Activated naive CD4-positive, alpha-beta T cell treated with anti-CD3 and anti-CD28 coated beads, Interleukin-2, amount 50 U/mL, for 72 hours (primary cell): ENCODE measurements at places on chromosomes 12 and 14.

DNA sequence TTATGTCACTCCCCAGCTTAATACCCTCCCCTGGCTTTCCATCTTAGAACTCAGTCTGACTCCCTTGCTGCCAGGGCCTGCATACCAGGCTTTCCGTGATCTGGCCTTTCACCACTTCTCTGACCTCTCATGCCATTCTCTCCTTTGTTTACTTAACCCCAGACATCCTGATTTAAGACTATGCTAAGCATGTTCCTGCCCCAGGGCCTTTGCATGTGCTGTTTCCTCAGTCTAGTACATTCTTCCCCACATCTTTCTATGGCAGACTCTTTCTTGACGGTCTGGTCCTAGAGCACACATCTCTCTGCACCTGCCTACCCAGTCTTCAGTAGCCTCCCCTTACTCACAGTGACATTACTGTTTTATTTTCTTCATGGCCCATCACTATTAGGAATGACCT lies 42.2 kb downstream of the PLXNC1 start:
- DNase-seq, result no peak

DNA sequence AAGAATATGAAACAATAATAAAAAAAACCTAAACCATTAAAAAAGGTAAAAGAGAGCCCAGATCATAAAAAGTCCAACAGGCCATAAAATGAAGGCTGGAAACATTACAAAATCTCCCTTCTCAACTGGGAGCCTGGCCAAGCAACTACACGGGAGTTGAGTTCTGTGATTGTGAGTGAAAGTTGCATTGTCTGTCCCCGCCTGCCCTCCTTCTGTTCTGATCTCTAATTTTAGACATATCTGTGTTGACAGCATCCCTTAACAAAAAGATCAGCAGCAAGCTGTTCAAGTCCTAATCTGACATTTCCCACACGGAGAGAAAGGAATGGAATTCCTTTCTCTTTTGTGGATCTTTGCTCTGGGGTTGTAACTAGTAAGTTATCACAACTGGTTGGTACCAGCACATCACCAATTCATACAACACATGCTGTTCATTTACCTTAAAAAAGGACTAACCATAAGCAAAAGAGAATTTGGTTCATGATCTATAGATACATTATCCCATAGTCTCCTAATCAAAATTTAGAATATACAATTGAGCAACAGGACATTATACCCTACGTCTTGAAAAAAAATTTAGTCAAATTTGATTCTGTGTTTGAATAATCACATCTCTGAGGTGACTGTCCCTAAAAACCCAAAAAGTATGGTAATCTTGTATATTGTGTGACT lies 205.1 kb upstream of the GZMB start:
- no peak for DNase-seq

DNA sequence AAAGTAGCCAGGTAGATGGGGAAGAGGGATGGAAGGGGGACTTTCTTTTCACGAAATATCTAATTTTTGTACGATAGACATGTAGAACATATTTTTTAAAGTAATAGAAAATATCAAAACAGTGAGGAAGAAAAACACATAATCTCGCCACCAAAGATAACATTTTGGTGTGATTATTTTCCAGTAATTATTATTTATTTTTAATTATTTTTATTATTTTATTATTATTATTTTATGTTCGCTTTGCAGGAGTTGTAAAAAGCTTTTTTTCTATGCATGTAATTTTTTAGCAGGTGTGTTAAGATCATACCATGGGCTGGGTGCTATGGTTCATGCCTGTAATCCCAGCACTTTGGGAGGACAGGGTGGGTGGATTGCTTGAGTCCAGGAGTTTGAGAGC lies 85.6 kb upstream of the CCND2 start:
- no peak for DNase-seq

- no peak for DNase-seq
These were observed 235.5 kb upstream of the NOS1 start for GRCh38 chr12:117596968-117597367.

- no peak for DNase-seq
These were observed 10.8 kb upstream of the AQP2 start for GRCh38 chr12:49939707-49940106.

GRCh38 chr12:57086493-57087009 lies 2.4 kb upstream of the NAB2 start:
- DNase-seq, result no peak

DNA sequence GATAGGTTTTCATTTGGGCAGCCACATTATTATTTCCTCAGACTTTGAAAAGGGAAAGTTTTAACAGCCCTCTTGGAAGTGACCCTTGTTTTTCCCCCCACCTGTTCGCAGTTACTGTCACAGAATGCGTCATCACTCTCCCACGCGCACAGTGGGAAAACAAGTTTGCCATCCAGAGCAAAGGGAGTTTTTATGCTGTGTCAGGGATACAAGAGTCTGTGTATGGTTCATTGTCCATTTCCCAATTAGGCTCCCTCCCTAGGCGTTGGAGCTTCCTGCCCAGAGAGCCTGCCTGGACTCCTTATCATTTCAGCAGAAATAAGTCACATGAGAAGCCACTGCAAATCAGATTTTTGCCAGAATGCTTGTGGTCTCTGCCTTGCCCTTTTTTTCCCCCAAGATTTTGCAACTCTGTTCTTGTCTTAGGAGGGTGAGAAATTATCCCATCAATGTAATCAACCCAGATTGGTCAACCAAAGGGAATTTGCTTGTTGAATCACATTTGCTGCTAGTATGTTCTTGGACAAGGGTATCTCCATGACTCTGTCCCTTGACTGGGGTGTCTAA lies 104.1 kb downstream of the IGF1 start:
- DNase-seq, result no peak

- no peak for DNase-seq
These were observed 78.7 kb downstream of the STXBP6 start for GRCh38 chr14:24971255-24971654.

GRCh38 chr12:101650346-101651117 lies 46.9 kb upstream of the CHPT1 start:
- DNase-seq, result no peak

GRCh38 chr12:104788840-104789271 lies 169.2 kb downstream of the SLC41A2 start:
- DNase-seq, result no peak

DNA sequence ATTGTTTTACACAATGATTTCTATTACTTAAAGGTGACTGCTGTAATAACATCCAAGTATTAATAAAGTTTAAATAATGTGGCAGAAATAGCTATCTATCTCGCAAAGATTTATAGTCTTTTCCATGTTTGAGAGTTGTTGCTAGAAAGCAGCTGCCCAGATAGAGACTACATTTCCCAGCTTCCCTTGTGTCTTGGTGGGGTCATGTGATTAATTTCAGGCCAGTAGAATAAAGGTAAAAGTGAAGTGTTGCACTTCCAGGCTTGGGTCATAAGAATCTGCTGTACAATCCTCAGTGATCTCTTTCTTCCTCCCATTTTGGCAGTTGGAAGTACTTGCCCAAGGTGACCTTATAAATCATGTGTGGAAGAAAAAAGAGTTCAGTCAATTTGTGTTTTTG lies 449.7 kb upstream of the USP15 start:
- no peak for DNase-seq

DNA sequence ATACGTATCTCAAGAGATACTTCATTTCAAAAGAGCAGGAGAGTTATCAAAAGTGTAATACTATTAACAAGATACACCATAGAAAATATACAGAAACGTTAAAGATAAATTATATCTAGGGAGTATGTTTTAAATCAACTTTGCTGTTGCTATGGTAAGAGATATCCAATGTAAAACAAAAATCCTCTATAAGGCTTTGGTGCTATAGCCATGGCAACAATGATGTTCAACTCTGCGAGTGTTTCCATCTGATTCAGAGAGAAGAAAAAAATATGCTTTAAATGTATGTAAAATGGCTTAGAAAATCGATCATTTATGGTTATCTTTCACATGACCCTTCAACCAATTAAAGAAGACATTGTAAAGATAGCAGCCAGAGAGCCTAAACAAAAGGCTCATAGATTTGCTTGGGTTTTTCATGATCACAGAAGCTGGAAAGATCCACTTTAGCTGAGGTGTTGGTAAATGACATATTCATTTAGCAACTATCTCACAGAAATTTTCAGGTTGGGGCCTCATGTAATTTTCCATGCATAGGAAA lies 387.0 kb upstream of the GARIN6 start:
- DNase-seq, result no peak

GRCh38 chr12:10941916-10942607 lies 3.0 kb upstream of the TAS2R14 start:
- no peak for DNase-seq

DNA sequence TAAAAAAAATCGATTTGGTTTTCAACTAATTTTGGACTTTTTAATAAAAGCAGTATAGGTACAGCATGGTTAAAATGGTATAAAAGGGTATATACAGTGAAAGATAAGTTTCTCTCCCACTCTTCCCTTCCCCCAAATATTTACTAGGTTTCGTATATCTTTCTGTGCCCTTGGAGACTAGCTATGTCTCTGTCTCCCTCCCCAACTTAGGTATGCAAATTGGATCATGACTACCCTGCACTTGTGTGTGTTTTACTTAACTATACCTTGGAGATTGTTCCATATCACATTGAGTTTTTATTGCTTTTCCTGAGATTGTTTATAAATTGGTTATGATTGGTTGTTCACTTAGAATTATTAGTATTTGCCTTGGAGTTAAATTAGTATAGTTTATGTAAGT lies 19.4 kb downstream of the AEBP2 start:
- no peak for DNase-seq

GRCh38 chr14:58541633-58542022 lies 96.1 kb upstream of the DACT1 start:
- no peak for DNase-seq

GRCh38 chr14:61196034-61196433 lies 85.1 kb downstream of the TMEM30B start:
- no peak for DNase-seq

GRCh38 chr12:104243551-104243950 lies 28.0 kb downstream of the TXNRD1 start:
- no peak for DNase-seq

GRCh38 chr14:95533822-95534221 lies 1.0 kb upstream of the GLRX5 start:
- DNase-seq, result no peak

GRCh38 chr12:78898416-78898815 lies 33.8 kb downstream of the SYT1 start:
- DNase-seq, result no peak

DNA sequence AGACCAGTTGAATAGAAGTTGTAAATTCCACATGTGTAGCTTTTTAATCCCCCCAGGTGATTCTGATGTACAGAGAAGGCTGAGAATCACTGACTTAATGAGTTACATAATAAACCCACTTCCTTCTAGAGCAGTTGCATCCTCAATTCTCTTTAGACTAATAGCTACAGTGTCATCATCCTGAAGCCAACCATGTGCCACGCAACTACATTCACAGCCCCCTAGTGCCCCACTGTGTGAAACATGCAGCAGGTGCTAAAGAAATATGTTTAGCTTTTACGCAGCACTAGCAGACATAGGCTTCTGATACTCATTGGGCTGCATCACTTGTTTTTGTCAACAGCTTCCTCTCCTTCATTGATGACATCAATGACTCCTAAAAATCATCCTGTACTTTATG lies 1168.3 kb downstream of the BCL11B start:
- DNase-seq, result no peak

- DNase-seq, result no peak
These were observed 9.7 kb upstream of the TUBA1A start for GRCh38 chr12:49198431-49199155.

DNA sequence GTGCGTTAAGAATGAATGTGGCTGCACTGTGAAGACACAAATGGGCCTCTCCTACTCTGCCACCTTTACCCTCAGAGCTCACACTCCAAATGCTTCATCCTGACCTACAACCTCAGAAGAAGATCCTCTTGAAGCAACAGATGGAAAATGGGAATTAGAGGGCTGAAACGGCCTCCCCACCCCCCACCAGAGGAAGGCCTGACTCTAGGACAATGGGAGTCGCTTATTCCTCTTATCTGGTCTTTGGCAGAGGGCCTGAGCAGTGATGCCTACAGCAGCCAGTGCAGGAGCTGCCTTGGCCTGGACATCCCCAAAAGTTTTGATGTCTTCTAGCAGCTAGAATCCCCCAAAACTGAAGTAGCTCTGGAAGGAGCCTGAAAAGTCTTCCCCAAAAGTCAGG lies 29.2 kb downstream of the BTBD7 start:
- no peak for DNase-seq

GRCh38 chr14:63174760-63175191 lies 29.5 kb upstream of the RHOJ start:
- no peak for DNase-seq

GRCh38 chr14:50344116-50344775 lies 32.1 kb downstream of the DMAC2L start:
- DNase-seq, result peak; percentile 88

DNA sequence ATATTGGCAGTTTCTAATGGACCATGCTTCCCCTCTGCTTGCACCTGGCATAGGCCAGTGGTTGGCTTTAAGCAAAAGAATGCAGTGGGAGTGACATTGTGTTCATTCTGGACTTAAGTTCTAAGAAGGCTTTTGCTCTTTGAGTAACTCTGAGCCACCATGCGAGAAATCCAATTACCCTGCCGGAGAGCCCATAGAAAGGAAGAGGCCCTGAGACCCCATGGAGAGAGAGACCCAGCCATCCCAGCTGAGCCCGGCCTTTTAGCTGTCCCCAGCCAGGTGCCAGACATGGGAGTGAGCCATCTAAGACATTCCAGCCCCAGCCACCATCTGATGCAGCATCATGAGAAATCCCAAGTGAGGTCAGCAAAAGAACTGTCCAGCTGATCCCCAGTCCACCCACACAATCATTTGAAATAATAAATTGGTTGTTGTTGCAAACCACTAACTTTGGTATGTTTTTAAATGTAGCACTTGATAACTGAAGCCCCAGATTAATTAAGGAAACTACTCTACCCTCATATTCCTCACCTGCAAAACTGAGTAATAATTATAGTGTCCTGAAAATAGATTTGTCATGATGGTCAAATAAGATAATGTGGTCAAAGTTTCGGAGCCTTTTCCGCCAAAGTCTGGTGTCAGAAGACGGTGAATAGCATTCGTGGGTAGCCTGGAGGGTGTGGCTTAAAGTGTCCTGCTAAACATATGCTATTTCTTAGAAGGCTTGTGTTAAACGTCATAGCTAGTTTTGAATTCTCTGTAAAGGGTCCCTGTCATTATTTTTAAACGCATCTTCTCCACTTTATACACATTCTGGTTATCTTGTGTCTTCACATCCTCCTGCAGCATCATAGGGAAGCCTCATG lies 166.6 kb upstream of the PELI2 start:
- DNase-seq, result no peak

GRCh38 chr14:29584992-29585391 lies 342.7 kb downstream of the PRKD1 start:
- no peak for DNase-seq

GRCh38 chr12:94172031-94172430 lies 23.7 kb downstream of the PLXNC1 start:
- DNase-seq, result no peak
